ENCODE measurements at places on chromosomes 13 and 19.

GRCh38 chr19:34430738-34431625 is 2.8 kb downstream of the UBA2 start:
- DNase-seq: peak; percentile 11

- no peak for DNase-seq
These were observed 905.0 kb downstream of the GPC5 start for GRCh38 chr13:92303428-92303827.

GRCh38 chr13:52366291-52366690 is 39.7 kb downstream of the THSD1 start:
- DNase-seq: no peak

GRCh38 chr13:95527955-95528354 is 24.6 kb upstream of the CLDN10 start:
- DNase-seq: no peak

GRCh38 chr19:48487948-48488347 is 18.8 kb downstream of the CYTH2 start:
- no peak for DNase-seq

- no peak for DNase-seq
These were observed 245.1 kb downstream of the KCTD12 start for GRCh38 chr13:76641056-76641455.

DNA sequence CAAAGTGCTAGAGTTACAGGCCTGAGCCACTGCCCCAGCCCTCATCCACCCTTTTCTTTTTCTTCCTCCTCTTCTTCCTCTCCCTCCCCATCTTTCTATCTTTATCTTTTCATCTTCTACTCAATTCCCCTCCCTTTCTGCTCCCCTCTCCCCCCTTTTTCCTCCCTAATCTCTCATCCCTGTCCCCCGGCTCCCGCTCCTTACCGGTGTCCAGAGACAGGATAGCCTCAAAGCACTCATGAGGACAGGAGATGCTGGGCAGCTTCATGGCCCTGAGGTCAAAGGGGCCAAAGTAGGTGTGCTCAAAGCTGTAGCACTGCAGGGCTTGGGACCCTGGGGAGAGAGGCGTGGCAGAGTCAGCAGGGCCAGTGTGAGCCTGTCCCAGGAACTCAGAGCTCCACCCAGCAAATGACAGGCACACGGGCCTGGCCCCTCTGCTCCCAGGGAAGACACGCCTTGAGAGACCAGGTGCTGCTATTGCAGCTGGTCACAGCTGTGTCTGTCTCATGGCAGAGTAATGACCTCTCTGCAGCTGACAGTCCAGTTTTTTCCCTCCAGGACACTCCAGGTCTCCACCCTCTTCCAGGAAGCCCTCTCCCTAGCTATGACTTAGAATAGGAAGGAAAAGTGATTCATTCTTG is 2.6 kb downstream of the LYPD5 start:
- no peak for DNase-seq

GRCh38 chr13:93339550-93339949 is 112.9 kb downstream of the GPC6 start:
- no peak for DNase-seq

DNA sequence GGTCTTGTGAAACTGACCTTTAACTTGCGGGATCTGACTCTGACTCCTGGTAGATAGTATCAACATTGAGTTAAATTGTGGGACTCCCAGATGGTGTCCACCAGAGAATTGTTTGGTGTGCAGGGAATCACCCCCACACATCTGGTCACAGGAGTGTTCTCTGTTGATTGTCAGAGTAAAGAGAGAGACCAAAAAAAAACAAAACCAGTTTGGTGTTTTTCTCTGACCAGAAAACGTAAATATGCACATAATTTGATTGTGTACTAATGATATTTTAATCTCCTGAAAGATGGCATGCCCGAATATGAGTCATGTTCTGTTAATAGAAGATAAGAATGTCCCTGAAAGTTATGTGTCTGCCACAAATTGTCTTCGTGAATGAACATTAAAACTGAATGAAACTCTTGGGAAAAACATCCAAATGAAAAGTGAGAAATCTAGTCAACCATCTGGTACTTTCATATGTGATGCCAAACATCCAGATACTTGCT is 118.5 kb upstream of the GPC6 start:
- no peak for DNase-seq

DNA sequence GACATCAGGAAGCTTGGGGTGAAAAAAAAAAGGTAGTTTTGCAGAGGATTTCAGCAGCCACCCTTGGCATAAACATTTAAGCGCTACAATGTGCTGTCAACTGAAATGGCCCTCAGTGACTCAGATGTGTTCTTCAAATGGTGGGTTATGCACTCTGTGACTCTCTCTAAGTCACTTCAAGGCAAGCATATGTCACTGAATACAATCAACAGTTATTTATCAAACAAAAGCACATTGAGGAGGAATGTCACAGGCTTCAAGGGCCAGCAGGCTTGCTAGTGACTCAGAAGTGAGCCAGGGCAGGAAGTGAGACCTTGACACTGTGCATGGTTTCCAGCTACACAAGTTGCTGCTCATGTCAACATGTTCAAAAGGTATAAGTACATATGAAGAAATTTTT is 523.7 kb upstream of the HTR2A start:
- DNase-seq: no peak

GRCh38 chr19:4379383-4380253 is 20.7 kb downstream of the SH3GL1 start:
- DNase-seq: peak; percentile 59

DNA sequence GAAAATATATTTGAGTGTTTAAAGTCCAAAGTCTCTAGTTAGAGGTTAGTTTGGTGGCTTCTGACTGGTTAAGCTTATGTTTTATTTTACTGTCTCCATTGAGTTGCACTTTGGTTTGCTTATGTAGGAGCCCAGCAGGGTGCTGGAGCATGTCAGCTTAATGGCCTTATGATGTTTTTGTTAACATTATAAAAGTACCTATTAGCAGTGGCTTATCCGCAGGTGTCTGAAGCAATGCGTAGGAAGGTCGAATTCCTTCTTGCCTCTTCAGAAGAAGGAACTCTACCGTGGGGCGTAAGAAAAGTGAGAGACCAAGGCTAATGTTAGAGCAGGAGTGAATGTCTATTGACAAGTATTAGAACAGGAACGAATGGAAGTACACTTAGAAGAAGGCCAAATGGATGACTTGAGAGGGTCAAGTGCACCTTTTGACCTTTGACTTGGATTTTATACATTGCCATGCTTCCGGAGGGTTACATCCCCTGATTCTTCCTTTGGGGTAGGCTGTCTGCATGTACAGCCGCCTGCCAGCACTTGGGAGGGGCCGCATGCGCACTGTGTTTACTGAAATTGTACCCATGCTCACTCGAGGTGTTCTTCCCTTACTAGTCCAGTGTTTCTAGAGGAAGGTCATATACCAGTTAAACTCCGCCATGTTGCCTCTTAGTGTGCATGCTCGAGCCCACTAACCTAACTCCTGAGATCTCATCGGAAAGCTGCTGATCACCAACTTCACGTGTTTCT is 793.9 kb upstream of the PCDH9 start:
- no peak for DNase-seq

DNA sequence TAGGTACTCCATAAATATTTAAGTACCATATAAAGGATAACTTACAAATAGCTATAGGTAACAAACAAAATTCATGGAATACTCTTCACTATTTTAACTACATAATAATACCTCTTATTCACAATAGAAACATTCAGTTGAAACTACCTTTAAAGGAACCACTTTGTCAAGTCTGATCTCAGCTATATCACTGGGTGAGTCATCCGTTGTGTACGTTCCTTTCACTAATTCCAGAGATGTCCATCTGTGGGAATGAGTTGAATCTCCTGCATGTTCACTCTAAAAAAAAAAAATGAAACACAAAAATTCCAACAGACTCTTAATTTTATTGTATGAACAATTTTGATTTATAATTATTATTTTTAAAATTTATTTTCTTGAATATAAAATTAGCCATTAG is 149.4 kb upstream of the FBXL3 start:
- no peak for DNase-seq

DNA sequence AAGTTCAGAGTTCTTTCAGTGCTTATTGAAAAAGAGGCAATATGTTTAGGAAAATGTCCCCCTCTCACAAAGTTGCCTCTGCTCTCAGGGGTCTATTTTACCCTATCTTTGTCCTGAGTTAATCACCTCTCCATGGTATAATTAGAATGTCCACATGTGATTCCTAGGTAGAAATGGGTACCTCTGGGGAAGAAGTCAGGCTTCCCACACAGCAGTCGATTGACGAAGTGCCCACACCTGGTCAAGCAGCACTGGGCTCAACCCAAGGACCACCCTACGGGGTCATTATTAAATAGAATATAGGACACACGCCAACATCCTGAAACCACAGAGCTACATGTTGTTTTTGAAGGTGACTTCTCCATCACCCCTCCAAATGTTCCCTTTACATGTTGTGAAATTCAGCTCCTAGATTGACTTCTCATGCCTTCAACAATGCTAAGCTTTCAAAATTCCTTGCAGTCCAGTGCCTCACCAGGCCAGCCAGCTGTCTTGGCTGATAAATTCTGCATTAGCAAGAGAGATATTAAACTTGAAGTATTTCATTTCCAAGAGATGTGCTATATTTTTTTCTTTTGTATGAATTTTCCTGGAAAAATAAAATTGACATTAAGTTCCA is 43.6 kb upstream of the FAM124A start:
- no peak for DNase-seq

GRCh38 chr19:35468637-35469036 is 20.6 kb downstream of the FFAR2 start:
- DNase-seq: no peak

- DNase-seq: no peak
These were observed 87.0 kb upstream of the TSHZ3 start for GRCh38 chr19:31436121-31436776.

Measured in NCI-H510A (cell line).